ENCODE measurements at places on chromosomes 12 and 14.

DNA sequence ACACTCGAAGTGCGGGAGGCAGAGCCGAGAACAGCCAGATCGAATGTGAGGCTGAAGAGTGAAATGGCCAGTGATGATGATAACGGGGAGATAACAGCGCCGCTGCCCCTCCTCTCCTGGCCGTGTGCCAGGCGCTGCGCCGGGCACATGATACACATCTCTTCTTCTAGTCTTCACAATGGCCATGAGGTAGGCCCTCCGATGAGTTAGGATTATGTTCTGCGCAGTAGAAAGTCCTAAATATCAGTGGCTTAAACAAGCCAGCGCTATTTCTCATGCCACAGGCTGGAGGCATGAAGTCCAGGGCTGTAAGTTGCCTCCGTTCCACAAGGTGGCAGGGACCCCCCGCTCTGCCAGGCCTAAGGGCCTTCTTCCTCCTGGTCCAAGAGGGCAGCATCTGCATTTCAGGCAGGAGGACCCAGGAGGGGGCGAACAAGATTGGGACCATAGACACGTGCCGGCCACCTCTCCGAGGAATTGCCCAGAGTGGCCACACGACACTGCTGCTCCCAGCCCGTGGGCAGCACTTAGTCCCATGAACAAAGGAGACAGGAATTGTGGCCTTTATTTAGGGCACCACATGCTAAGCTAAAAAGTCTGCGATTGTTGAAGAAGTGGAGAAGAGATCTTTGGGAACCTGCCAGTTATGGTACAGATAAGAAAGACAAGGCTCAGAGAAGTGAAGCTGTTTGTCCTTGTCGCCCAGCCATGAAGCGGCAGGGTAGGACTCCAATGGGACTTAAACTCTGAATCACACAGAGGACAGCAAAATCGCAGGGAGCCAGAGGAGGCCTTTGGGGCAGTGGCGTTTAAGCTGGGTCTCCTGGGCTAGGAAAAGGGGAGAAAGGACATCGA is 10.9 kb upstream of the HVCN1 start:
- no peak for DNase-seq

DNA sequence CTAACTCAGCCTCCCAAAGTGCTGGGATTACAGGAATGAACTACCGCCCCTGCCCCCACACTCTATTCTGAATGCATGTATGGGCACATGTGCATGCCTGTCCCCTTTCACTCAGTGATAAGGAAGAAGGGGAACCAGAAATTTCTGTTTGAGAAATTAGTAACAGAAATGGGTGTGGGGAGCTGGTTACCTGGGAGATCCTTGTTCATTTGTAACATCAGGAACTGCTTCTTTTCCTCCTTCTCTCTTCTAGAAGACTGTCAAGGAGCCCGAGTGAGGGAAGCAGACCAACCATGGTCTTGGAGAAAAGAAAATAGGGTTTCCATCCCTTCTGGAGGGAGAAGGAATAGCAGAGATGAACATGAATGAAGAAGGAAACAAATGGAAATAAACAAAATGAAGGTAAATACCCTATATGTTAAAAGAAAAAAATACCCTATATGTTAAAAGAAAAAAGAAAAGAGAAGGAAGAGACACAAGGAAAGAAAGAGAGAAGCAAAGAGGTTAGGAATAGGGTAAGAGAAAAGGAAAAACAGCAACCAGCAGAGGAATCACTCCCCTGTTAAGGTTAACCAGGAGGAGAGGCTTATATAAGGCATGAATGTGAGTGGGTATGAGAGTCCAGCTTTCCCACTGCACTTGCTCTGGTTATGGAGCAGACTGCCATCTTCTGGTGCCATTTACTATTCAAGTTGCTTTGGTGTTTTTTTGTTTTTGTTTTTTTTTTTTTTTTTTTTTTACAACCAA is 3.3 kb downstream of the PPP1R3E start:
- DNase-seq, result no peak

DNA sequence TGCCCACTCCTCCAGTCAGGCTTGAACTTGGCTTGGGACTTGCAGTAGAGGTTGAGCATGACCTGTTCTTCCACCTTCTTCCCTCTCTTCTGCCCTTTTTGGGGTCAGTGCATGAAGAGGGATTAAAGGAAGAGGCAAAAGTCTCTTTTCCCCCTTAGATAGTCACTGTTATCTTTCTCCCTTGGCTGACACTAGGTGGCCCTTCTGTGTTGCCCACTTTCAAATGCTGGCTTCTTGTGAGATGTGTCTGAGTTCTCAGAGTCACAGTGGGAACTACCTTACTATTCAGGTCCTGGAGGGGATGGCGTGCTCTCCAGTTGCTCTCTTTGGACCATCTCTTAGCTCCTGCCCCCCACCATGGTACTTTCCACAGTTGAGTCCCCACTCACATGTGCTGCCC is 73.6 kb downstream of the GPR65 start:
- DNase-seq, result no peak

GRCh38 chr14:91008759-91009409 is 51.6 kb downstream of the RPS6KA5 start:
- no peak for DNase-seq

DNA sequence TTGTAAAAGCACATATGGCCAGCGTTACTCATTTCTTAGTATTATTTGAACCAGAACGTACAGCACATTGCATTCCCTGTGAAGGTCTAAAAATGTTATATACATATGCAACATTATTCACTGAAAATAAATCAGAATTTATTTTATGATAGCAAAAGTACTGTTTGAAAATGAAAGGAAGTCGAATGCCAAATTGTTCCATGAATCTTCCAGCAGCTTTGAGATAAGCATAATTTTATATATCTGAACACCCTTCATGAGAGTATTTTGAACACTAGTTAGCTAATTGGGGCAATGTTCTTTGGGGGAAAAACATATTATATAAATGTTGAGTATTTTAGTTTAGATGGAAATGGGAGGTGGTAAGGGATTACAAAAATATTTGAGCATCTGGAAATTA is 300.7 kb upstream of the SYT1 start:
- no peak for DNase-seq

DNA sequence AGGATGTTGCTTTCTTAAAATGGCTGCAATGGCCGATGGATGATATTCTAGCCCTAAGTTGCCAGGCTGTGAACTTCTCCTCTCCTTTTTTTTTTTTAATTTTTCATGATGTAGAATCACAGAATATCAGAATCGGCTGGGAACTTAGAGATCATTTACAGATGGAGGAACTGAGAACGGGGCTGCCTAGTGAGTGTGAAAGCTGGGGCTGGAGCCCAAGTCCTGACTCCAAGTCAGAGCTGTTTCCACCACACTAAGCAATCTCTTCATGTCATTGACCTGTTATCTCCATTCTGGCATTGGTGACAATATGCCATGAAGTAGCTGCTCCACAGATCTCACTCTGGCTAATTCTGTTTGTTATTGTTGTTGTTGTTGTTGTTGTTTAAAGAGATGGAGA is 121.7 kb downstream of the SLC38A1 start:
- no peak for DNase-seq

- no peak for DNase-seq
These were observed 248.0 kb downstream of the RASSF9 start for GRCh38 chr12:85588221-85588620.

DNA sequence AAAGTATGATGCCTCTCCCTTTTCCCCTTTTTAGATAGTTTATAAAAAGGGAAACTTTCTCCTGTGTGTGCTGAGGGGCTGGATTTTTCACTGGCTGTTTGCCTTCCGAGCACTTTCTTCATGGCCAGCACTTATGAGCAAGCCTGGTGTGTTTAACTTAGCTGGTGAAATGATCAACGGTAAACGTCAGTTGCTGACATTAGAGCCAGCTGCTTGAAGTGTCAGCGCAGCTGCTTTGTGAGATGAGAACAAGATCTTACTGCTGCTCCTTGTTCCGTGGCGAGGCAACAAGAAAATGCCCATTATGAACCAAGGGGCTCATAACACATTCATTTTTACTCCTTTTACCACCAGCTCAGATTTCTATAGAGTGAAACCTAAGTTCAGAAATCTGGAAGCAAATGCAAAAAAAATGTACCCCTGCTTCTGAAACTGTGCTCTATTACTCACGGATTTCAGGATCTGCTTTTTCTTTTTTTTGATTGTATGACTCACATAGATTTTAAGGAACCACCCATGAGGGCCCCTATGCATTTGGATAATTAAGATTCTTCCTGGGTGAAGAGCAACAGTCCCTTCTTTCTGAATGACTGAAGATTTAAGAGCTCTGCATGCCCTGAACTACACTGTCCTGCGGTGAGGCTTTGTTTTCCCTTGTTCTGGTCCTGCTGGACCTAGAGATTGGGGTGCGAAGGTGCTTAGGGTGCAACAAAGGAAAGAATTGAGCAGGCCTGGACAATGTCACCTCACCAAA is 74.3 kb upstream of the CPM start:
- peak; percentile 88 for DNase-seq

DNA sequence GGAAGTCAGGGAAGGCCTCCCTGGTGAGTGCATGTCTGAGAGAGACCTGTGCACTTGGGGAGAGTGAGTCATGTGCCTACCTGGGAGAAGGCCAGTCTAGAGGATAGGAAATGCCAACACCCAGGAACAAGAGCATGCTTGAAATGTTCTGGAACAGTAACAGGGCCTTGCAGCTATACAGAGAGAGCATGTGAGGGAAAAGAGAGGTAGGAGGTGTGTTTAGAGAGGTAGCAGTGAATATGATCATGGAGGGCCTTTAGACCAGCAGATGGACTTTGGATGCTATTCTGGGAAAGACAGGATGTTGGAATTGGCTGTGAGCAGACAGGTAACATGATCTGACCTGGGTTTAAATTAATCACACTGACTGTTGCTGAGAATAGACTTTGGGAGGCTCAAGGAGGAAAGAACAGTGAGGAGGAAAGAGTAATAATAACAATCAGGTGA is 1143.6 kb downstream of the FLRT2 start:
- no peak for DNase-seq

DNA sequence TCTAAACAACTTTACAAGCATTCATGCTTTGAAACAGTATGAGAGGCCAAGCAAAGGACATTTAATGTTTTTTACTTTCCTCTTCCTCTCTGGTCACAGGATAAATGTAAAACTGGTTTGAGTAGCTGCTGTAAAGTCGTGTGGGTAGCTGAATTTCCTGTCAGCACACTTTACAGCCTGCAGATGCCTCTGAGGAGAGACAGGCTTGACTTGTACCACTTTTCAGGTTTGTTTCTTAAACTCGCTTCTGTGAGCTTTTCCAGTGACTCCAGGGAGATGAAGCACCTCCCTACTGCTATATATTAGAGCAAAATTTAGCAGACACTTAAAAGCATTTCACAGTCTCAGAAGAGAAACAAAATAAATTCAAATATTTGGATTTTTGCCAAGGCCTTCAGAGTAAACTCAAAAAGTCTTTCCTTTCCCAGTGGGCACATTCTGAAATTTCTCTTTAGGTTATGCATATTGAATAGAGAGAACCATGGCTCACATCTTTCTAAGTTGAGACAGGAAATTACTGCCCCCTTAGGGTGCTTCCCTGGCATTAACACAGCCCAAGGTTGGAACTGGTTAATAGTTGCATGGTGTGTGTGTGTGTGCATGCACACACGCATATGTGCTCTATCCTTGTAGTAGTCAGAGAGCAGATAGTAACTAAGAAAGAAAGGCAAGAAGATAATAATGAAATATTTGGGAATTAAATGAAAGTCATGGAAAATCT is 557.3 kb upstream of the MIS18BP1 start:
- no peak for DNase-seq

DNA sequence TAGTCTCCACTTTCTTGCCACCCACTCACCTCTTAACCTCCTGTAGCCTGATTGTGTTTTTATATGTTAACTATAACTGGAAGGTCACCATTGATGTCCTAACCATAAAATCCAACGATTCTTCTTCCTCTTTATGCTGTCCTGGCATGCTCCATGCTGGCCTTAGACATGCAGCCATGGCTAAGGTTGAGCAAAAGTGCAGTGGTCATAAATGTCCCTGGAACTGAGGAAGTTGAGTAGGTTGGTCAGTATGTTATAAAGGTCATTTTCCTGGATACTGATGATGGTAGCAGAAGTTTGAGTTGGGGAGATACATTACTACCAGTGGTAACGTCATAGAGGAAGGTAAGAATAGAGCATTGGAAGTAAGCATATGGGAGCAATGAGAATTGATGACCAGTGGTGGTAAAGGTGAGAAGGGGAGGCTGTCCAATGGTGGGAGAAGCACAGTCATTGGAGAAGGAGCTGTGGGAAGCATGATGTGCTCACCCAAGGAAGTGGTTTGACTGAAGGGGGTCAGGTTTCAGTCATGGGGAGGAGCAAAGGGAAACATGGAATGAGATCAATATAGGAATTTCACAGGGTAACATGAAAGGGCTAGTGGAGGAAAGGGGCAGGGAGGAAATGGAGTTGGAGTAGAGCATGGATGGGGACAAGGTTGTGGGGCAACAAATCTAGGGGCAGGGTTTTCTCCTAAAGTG is 240.8 kb downstream of the DACT1 start:
- DNase-seq, result no peak

DNA sequence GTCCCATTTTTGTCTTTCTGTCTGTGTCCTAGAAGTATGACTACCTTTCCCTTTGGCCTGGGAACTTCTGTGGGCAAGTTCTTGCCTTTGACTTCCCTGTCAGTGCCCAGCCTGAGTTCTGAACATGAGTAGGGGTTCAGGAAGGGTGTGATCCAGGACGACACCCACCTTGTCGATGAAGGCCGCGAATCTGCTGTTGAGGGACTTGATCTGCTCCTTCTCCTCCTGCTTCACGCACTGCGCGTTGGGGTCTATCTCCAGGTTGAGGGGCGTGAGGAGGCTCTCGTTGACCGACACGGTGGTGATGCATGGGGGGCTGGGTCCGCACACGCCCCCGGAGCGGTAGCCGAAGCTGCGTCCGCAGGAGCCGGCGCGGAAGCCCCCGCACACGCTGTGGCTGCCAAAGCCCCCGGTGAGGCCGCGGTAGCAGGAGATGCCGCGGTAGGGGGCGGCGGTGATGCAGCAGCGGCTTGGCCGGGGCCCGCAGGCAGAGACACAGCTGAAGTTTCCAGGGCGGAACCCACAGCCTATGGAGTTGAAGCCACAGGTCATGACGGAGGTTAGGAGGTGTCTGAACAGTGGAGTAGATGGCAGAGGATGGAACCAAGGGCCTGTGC is at the start of gene KRT83:
KRT83 (minus strand) TSS at position 615 of the 617 bp plus-strand sequence; CDS start at position 552, 63 bp downstream.
- DNase-seq, result no peak

DNA sequence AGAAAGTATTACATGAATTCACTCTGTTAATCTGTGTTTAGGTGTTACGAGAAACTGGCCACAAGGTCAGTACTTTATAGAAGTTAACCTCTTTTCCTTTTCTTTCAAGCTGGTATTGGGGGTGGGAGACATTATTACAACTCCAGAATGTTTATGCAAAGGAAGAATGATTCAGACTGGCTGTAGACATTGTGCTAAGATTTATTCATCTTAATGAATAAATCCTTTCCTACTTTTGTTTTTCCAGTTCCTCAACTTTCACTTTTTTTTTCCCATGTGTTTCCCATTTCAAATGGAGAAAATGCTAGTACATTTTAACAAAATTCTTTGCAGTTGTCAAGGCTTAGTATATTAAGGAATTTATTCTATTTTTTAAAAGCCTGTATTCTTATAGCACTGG is 1.3 kb downstream of the OTOGL start:
- peak; percentile 23 for DNase-seq

GRCh38 chr12:26113181-26113654 is 11.6 kb downstream of the BHLHE41 start:
- no peak for DNase-seq

DNA sequence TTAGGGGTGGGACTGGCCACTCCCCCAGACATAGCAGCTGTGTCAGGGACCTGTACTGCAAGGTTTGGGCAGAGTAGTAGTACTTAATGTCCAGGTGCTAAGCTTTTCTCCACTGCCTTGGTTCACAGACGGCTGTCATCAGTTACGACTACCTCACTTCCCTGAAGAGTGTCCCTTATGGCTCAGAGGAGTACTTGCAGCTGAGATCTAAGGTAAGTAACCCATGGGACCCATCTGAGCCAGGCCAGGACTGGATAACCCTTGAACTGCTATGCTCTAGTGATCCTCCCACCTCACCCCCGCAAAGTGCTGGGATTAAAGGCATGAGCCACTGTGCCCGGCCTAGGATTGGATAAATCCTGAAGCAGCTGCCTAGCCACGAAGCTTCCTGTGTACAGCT is 22.4 kb downstream of the ADCK1 start:
- DNase-seq, result no peak
